T-helper 1 cell (primary cell): ENCODE measurements at places on chromosomes 4 and X.

- DNase-seq = no peak
Measured at GRCh38 chr4:38582889-38583470, 81.0 kb upstream of the KLF3 start.

- no peak for DNase-seq
Measured at GRCh38 chrX:112841820-112842157, 1.2 kb upstream of the AMOT start.

GRCh38 chrX:15616531-15616930 lies 15.8 kb upstream of the ACE2 start:
- no peak for DNase-seq

DNA sequence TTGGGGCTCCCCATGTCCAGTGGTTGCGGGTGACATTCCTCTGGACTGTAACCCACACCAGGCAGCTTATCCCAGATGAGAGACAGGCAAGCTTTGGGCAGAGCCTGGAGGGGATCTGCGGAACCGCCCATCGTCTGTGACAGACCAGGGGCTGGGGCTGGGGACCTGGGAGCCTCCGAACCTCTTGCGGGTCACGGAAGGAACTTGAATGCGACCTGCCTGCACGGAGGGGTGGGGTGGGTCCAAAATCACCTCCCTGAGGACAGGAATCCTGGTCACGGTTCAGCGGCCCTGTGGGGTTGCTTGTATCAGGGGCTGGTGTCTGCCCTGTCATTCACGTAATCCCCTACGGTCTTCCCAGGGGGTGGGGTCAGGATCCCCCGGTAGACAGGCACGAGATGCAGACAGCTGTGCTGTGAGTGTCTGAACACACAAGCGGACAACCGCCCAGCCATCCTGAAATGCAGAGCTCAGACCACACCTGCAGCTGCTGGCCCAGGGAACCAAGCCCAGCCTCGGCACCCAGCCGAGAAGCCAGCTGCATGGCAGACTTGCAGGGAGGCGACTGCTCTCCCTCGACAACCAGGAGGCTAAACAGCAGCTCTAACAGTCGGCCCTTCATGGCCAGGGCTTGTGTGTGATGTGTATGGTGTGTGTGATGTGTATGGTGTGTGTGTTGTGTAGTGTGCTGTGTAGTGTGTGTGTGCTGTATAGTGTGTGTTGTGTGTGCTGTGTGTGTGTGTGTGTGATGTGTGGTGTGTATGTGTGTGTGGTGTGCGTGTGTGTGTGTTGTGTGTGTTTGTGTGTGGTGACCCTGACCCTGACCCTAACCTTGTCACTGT lies 105.9 kb upstream of the ADRA2C start:
- no peak for DNase-seq

- DNase-seq = no peak
Measured at GRCh38 chr4:36215627-36216026, 28.7 kb downstream of the ARAP2 start.

GRCh38 chrX:154748712-154749339 lies 2.1 kb downstream of the GAB3 start:
- no peak for DNase-seq

DNA sequence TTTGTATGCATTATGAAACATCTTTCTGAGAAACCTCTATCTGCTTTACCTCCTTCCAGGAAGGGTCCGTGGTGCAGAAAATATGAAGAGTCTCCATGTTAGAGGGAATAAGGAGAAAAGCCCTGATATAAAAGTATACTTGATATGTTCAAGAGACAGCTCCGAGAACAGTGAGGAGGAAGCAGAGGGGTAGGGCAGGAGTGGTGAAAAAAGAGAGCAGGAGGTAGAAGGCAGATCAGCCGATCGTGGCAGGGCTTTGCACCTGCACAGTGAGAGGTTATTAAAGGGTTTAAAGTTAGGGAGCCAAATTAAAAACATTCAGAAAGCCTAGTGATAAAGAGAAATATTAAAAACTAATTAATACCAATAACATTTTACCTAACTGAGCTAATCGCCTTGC lies 419.7 kb downstream of the FAT4 start:
- DNase-seq = no peak

- DNase-seq = no peak
Measured at GRCh38 chrX:70293621-70294020, 3.7 kb downstream of the KIF4A start.

DNA sequence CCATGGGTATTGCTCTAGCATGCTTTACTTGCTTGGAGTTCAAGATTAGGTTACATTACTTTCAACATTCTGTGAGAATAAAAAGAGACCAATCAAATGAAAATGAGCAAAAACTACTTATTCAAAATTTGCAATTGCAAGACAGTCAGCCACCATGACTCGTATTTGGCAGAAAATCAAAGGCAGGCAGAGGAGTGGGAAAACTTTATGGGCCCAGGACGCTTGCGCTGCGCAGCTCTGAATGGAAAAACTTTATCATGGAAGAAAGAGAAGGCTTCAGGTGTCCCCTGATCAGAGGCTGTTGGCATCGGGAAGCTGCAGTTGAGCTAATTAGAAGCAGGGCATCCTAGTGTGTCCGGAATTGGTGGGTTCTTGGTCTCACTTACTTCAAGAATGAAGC lies 250.6 kb downstream of the USP46 start:
- no peak for DNase-seq

DNA sequence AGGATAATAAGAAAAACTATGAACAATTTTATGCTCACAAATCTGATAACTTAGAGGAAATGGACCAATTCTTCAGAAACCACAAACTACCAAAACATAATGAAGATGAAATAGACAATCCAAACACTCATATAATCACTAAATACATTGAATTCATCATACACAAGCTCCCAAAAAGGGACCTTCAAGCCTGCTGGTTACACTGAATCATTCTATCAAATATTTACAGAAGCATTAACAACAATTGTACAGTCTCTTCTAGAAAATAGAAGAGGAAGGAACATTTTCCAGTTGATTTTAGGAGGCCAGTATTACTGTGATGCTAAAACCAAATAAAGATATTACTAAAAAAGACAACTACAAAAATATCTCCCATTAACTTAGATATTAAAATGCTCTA lies 88.3 kb downstream of the IL15 start:
- DNase-seq = no peak

- DNase-seq = no peak
Measured at GRCh38 chr4:94870146-94870545, 112.4 kb downstream of the BMPR1B start.

- no peak for DNase-seq
Measured at GRCh38 chrX:32524385-32524784, 687.0 kb downstream of the DMD start.

DNA sequence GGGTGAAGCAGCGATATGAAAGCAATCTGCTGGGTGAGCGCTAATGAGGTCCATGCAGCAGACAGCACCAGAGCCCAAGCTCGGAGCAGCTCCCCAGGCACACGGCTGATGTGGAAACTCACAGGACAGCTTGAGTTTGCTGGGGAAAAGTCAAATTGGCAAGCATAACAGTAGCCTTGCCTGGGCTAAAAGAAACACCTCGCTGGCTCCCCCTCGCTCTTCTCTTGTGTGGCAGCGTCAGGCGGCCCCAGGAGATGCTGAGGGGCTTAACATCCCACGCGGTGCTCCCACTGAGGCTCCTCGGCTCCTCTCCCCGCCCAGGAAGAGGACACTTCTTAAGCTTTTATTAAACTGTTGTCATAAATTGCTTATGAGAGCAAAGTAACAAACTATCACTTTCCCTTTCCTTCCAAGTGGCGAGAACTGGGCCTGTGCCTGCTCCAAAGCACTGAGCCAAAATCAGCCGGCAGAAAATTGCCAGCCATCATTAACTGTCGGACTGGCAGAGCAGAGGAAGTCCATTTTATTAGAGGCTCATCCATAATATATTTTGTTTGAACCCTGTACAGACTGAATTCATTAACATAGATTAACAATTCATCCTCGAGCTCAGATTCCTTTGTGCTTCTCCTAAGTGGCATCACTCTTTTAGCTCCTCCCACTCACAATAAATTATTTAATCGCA lies 111.4 kb downstream of the TSPAN5 start:
- no peak for DNase-seq

DNA sequence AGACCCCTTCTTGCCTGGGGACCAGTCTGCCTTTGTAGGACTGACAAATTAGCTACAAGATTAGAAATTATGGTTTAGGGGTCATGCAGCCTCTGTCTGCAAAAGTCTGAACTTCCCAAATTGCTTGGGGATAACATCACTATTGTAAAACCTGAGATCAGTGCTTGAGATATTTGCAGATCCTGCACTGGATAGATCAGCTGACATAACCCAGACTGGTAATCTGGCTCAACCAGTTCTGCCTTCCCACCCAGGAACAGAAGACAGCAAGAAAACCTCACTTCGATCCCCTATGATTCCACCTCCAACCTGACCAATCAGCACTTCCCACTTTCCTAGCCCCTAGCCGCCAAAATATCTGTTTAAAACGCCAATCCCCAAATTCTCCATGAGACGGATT lies 202.8 kb upstream of the DIAPH2 start:
- no peak for DNase-seq

- no peak for DNase-seq
Measured at GRCh38 chr4:123661080-123661737, 264.6 kb downstream of the SPRY1 start.

GRCh38 chr4:37244583-37245390 lies at the start of gene NWD2:
Gene NWD2, plus strand, starts transcription at chr4:37244743. Its CDS starts 325 bp downstream, at chr4:37245068.
- DNase-seq = no peak

DNA sequence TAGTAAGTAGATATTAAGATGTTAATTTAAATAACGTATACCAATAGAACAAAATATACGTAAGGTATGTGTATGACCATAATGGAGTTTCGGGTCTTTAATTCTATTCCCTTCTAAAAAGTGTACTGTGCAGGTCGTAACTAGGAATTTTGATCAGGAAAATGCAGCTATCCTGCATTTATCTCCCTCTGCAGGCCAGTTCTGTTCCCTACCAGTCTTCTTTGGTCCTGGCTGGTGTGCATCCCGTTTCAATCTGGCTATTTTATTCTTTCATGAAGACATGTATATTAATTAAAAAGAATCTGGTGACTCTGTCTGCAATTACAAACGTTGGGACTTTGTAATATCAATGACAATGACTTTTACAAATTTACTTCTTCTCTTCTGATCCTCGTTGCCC lies 534.1 kb upstream of the AADAT start:
- DNase-seq = no peak

DNA sequence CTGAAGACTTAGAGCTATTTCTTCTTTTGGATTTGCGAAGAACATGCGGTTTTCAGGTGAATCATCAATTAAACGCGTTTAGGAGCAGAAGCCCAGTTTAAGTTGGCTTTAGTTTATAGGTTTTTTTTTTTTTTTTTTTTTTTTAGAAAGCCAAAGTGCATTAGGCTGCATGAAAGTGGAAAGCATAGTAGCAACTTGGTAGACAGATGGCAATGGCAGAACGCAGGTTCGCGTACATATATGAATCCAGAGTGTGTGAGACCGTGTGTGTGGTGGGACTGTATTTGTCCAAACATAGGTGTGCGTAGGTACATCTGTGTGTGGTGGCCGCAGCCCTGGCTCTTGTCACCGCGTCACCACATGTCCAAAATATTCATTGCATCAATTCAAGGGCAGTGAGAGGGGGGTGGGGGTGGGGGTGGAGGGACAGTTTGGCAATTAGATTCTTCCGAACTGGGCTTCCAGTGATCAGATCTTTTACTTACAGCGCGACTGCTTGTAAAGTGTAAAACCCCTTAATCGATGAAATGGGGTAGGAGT lies 901 bp downstream of the JADE1 start:
- no peak for DNase-seq

GRCh38 chr4:142314686-142315085 lies 531.4 kb downstream of the INPP4B start:
- no peak for DNase-seq

- no peak for DNase-seq
Measured at GRCh38 chrX:115560978-115561604, at the start of gene PLS3. Gene PLS3, plus strand, starts transcription at chrX:115561174. Its CDS starts 49,077 bp downstream, at chrX:115610251.

DNA sequence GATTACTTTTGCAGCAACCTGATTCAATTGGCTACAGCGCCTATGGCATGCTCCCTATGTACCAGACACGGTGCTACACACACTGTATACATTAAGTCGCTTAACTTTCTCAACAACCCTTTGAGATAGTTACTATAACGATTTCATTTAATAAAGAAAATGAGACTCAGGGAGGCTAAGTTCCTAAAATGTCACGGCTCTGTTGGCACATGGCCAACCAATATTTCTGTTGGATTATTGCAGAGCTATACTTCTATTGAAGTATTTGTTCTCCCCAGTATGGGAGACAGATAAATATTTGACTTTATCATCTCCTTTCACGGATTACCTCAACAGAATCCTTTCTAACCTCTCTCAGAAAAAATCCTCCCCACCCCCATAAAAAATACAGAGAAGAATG lies 25.3 kb downstream of the CLNK start:
- DNase-seq = no peak

DNA sequence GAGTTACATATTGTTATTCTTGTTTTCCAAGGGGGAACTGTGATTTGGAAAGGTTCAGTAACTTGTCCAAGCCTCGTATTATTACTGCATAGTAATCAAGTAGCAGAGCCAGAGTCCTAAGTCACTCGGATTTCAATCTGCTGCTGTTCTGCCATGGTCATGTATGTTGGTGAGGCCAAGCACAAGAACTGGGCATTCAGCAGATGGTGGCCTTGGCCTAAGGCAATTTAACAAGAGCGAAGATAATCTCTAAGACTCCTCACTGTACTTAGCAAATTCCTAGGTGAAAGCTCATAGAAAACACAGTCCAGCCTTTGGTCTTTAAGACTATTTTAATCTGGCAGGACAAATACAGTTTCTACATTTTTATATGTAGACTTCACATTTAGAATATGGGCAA lies 64.8 kb downstream of the NDST3 start:
- no peak for DNase-seq

DNA sequence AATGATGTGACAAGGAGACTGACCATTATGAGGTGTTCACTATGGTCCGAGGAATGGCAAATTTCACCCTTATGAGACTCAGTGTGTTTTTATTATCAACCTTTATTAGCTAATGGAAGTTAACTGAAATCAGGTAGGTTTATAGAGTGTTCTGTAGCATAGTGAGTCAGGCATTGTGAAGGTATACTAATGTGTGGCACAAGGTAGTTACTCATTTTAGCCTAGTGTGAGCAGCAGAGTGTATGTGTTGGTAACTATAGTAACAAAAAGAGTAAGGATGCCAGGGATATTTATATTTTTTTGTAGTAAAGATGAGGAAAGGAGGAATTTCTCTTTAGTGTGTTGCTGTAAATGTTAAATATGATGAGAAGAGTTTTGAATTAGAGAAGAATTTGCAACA lies 12.0 kb downstream of the PDLIM5 start:
- DNase-seq = no peak
